ENCODE measurements at places on chromosomes 3 and 15. TPM values are rescaled to one million over a fixed set of nuclear protein-coding genes. Genes with fewer than 3 reads are reported as not detected.

CPLX3 gene
- total RNA-seq, result not detected

EAF1 gene
- 20.6 TPM for total RNA-seq

WNT5A gene
- not detected for total RNA-seq

DUOXA2 gene
- not detected for total RNA-seq
